ENCODE measurements at places on chromosomes 6 and 20.

DNA sequence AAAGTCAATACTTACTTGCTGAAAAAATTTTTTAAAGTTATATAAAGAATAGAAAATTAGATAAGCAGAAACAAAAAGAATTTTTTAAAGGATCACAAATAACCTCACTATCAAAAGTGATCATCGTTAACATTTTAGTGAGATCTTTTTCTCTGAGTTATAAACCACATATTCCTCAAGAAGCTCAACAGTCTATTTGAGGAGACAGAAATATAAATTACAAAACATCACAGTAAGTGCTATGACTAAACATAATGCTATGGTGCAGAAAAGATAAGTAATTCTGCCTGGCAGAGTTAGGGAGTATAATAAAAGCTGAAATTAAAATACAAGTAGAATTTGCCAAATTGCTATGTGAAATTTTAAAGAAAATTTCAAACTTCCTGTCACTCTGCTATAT is 226.7 kb downstream of the LMBRD1 start:
- no peak for DNase-seq

- no peak for DNase-seq
Measured at GRCh38 chr20:30284281-30284905, 973.1 kb upstream of the DEFB115 start.

- DNase-seq, result no peak
Measured at GRCh38 chr6:97068211-97068610, 143.7 kb downstream of the KLHL32 start.

DNA sequence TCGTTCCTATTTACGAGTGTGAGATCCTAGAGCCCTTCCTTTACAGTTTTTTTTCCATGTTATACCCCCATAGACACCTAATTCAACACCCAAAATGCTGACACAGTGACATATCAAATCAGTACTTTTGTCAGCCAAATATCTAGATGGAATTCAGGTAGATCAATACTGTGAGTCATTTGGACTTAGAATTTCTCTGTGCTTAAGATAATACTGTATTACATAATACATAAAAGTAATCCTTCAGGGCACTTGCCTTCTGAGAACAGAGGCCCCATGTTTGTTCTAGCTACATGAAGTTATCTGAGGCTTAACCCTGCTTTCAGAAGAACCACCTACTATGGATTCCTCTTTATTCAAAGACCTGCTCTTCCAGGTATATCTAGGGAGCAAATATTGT is 623.1 kb downstream of the PHF3 start:
- DNase-seq, result no peak

DNA sequence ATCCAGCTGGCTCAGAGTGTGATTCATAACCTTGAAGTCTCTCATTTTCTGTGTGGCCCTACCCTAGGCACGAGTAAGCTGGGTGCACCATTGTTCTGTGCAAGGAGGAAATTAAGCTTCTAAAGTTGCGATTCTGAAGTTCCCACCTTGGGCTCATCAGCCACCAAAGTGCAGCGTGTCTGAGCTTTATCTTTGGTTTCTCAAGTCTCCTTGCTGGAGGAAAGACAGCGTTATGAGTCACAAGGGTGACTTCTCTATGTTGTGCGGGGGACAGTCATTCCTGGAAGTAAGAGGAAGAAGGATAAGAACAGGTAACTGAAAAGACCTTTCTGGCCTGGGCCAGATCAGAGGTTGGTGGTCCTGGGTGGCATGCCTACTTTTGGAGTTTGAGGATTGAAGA is 16.8 kb downstream of the MRAP2 start:
- DNase-seq, result no peak

DNA sequence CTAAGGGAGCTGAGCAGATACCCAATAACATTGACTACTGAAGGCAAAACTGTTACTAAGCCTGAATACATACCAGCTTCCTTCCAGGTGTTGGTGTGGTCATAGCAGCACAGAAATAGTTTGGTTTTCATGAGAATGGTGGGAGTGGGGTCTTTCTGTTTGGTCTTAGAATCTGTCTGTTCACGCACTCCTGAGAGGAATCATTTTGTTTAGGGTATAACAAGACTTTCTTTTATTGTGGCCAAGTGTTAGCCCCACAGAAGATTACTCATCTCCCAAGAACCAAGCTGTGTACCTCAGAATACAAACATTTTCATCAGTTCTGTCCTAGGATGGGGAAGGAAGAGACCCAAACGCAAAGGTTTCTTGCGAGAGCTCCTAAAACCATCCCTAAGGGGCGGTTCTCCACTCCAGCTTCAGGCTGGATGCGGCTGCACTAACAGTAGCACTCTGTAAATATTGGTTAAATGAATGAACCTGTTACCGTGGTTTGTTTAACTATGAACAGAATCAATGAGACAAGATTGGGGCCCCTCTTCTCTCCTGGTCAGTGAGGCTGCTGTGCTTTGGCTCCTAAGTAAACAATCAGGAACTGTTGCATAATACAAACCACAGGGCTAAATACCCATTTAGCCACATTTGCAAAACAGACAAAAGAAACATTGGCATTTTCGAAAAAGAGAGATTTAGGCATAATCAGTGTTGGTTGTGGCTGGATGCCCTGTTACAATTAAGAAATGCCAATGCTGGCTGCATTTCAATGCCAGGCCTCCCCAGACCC is 44.9 kb downstream of the SNAP25 start:
- DNase-seq, result no peak

DNA sequence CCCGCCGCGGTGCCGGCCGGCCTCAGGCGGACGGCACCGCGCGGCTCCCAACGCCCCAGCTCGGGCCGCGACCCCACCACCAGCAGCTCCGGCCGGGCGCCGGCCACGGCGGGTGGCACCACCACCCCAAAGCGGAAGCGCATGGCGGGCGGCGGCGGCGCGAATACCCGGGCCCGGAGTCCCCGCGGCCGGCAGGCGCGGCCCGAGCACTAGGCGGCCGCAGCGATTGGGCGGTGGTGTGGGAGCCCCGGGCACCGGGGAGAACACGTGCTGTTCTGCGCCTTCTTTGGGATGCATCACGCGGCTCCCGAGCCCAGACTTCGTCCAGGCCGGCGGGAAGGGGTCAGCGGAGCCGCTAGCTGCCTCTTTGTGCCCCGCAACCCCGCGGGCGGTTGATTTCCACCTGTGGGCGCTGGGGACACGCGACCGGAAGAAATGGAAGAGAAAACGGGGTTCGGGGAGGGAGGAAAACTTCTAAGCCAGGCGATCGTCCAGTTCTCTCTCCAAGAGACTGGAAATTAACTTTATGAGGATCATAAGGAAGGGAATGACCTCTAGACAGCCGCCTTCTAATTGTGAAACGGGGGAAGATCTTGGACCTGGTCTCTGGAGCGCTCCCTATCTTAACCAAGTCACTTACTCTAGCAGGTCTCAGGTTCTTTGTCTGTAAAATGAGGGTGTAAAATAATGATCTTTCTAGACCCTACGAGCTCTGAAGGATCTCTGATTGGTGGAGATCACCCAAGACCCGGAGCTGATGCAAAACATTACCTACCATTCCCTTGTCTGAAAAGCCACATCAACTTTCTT is at the start of gene EPM2A:
Gene EPM2A (minus strand): TSS at position 165 of the 810 bp plus-strand sequence. CDS start 22 bp downstream, at position 143.
- DNase-seq, result peak; percentile 84

GRCh38 chr6:108134213-108134970 is 31.4 kb upstream of the NR2E1 start:
- no peak for DNase-seq

DNA sequence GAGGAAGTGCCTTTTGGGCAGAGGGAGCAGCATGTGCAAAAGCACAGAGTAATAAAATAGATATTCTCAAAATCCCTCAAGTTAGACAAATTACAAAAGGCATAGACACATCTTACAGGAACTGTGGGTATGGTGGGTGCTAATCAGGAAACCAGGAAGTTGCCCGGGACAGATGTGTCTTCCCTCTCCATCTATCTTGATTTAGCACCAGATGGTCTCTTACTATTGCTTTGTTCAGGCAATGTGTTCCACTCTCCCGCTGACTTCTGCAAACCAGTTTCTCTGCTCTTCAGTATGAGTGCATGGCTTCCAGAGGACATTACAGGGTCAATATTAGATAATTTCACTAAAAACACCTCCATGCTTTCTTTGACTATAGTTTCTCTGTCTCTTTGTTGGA is 13.2 kb downstream of the CITED2 start:
- no peak for DNase-seq

- DNase-seq, result peak; percentile 79
Measured at GRCh38 chr6:83708970-83709747, at the start of gene SNAP91. Gene SNAP91, minus strand, starts transcription at chr6:83709101. Its CDS starts 1,174 bp downstream, at chr6:83707927.

- DNase-seq, result peak; percentile 25
Measured at GRCh38 chr6:27791182-27791943, 120.8 kb downstream of the OR2B2 start.

DNA sequence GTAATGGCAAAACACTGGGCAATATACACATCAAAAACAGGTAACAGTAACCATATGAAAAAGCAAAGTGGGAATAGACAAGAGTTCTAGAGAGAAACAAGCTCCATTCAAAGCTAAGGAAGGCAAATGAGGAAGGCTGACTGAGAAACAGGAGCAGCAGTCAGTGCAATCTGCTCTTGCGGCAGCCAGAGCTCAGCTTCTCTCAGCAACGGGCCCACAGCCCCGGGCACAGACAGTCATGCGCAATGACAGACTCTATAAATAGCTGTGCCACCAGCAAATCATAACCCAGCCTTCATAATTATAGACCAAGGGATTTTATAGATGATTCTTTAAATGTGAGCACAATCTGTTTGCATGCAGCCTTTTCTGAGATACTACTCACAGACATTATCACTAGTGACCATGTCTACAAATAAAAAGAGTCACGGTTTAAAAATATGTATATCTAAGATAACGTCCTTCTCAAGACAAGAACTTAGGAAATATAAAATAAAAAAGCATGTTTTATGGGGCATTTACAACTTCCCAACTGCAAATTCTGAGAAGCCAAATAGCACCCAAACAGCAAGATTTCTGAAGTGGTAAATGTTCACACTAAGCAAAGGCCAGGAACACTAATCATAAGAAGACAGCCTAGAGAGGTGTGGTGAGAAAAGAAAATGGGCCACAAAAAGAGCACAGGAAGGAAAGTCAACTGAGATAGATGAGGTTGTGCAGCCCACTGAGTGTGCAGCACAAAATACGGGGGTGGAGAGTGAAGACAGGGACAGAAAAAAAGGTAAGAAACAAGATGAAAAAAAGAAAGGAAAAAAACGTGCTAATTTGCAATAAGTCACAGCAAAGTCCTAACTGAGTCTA is 39.9 kb upstream of the BEND6 start:
- no peak for DNase-seq

DNA sequence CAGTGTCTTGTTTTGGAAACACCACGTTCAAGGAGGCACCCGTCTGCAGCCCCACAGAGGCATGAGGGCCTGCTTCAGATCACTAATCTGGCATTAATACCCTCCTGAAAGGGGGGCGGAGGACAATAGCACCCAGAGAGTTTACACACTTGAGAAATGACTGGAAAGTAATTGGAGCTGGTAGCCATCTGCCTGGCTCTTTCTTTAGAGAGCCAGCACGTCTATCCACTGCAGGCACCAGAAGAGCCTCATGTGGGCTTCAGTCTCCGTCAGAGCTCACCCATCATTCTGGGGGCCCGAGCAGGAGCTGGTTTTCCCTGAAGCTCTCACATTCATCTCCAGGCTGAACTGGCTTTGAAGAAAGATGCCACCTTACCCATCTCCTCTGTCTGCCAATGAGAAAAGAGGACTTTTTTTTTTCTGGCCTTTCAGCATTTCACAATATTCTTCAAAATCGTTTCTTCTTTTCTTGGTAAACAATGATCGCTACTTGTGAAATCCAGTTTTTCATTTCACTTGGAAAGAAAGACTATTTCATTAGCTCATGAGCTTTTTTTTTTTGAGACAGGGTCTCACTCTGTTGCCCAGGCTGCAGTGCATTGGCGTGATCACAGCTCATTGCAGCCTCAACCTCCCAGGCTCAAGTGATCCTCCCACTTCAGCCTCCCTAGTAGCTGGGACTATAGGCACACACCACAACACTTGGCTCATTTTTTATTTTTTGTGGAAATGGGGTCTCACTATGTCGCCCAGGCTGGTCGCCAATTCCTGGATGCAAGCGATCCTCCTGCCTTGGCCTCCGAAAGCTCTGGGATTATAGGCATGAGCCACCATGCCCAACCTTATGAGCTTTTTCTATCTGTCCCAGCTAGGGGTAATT is 124.7 kb upstream of the ZNF217 start:
- no peak for DNase-seq

GRCh38 chr6:145367149-145367548 is 368.2 kb downstream of the EPM2A start:
- DNase-seq, result no peak

DNA sequence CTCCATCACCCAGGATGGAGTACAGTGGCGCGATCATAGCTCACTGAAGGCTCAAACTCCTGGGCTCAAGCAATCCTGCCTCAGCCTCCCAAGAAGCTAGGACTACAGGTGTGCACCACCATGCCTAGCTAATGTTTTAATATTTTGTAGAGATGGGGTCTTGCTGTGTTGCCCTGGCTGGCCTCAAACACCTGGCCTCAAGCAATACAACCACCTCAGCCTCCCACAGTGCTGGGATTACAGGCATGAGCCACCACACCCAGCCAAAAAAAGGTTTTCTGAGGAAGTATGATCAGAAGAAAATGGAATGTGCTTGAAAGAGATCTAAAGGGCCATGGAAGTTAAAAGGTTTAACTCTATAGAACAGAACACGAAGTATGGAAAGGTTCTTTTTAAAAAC is 8.7 kb downstream of the RBBP9 start:
- no peak for DNase-seq

GRCh38 chr20:46021361-46022359 is 7.4 kb upstream of the SLC12A5 start:
- peak; percentile 90 for DNase-seq

DNA sequence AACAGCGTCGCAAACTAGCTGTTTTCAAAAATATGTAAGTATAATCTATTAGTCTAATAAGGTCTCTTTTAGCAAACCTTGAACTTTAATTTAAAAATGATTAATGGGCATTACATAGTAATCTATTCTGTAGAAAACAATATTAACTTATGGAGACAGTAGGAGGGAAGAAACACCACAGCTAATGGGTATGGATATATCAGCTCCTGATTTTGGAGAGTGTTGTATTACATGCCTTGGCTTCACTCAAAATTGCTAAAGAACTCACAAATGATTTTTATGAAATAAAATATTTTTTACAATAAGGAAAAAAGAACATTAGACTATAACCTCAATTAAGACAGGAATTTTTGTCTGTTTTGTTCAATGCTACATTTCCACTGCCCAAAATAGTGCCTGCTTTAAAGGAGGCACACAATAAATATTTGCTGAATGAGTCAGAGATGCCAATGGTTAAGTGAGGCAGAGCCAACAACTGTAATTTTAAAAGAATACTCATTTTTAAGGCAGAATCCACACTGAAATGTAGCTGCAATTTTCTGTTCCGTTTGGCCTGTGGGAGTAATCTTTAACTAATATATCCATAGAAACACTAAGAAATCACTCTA is 15.7 kb downstream of the ATG5 start:
- no peak for DNase-seq
